HTR-8/SVneo (cell line): ENCODE measurements at places on chromosomes 12 and 14.
A peak's percentile ranks its signal among the peaks of the same experiment; 100 is the strongest.

DNA sequence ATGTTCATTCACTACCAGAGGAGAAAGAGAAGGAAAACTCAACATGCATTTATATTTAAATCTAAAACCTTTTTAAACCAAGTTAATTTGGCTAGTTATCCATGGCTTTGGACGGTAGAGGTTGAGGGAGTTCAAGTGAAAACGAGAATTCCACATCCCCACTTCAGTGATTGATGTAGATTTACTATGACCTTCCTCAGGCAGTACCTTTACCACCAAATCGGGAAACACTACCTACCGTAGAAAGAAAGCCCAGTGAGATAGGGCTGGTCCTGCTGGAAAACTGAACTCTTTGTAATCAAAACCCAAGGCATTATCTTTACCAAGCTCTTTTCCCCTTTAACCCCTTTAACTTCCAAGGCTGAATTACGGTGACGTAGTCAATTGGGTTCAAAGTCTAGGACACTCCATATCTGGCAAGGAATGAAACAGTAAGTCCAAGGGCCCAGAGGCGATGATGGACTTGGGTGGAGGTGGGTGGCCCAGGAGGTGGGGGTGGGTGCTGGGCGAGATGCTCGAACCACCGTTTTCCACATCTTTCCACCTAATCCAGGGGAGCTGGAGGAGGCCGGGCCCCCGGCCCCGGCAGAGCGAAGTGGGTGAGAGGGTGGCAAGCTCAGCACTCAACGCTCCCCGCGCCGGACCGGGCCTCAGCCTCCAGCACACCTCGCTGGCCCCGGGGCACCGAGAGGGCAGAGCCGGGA is 618 bp downstream of the SEC23A start:
- DNase-seq, result peak; percentile 19

DNA sequence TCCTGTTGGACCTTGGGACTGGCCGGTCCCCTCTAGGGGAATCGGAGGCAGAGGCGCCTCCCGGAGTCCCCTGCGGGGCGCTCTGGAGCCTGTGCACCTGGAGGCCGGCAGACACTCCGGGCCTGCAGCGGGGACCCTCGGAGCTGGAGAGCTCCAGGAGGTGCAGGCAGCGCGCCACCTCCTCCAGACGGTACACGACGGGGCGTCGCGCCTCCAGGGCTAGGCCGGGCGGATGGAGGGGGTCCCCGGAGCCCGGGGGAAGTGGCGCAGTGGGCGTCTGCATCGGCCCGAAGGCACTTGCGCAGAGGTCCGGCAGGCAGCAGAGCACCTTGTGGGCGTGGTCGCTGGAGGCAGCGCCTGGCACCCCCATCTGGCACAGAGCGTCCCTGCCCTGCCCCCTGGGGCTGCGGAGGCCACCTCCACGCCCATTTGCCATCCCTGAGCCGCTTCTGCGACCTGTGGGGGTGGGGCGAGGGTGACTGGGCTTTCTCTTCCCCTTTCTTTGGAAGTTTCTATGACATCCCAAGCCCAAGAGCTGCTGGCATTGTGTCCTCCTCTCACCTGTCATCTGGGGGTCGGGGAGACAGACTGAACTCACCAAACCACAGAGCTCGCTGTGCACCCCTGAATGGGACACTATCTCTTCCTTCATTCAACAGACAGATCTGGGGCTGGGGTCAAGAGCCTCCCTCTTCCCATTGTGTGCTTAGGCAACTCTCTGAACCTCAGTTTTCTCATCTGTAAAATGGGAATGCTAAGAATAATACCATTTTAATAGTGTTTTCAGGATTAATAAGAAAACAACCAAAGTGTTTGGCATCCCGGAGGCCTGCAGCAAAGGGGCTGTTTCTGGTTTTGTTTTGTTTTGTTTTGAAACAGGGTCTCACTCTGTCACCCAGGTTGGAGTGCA is 37.5 kb upstream of the CORO1C start:
- DNase-seq, result no peak

DNA sequence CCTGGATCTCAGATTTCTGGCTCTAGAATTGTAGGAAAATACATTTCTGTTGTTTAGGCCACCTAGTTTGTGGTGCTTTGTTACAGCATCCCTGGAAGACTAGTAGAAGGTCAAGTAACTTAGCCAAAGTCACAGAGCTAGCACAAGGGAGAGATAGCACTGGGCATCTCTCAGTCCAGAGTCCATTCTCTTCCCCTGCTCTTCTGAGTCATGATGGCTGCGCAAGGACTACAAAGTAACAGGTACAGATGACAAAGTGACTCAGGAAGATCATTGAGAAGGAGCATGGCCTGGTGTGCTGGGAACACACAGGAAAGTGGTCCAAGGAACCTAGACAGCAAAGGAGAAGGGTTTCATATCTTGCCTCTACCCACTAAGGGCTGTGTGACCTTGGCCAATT is 19.3 kb downstream of the SLC17A8 start:
- DNase-seq, result no peak

GRCh38 chr14:24274101-24274543 is 2.7 kb upstream of the RABGGTA start:
- no peak for DNase-seq

DNA sequence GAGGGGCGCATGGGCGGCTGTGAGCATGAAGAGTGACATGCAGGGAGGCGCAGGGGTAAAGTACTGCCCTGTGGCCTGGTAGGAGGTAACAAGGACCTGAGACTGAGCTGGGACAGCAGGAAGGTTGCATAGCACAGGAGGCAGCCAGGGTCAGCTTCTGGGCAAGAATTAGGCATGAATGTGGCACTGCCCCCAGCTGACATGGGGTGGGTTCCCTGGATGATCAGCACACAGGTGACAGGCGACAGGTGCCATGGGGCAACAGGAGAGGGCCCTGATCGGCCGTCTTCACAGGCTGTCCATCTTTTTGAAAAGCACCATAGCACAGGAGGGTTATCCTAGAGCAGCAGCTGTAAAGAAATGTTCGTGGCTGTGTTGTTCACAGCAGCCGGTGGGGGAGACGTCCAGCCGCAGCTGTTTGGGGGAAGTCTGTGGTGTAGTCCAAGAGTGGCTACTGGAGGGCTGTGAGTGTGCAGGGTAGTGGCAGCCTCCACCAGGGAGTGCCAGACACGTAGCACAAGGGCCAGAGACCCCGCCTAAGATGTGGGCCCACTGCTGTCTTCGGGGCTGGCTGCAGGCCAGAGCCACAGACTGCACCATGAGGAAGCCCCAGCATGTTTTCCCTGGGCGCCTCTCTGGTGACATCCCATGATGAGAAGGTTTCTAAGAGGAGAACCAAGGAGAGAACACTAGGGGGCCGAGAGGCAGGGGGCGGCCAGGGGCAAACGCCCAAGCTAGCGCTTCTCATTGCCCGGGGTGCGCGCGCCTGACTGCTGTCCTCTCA is 8.4 kb downstream of the CLBA1 start:
- no peak for DNase-seq

- DNase-seq, result no peak
Observed at GRCh38 chr12:58575256-58575655, 345.0 kb downstream of the LRIG3 start.

DNA sequence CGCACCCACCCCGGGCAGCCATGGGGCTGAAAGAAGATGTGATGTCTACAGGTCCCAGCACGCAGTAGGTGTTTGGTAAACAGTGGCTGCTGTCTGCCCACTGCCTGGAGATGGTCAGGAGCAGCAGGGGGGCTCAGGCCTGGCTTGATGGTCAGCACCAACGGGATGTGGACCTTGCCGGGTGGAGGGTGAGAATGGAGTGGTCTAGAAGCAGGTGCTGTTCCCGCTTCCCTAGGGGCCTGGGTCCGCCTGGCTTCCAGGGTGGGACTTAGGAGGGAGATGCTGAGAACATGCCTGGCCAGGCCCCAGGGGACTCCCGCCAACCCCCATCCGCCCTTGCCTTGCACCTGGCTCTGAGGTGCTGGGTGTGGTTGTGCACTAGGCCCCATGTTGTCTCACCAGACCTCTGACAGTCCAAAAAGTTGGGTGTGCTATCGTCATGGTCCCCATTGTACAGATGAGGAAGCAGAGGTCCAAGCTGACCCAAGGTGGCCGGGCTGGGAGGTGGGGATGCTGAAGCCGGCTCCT is 12.9 kb downstream of the FAM222A start:
- DNase-seq, result no peak

DNA sequence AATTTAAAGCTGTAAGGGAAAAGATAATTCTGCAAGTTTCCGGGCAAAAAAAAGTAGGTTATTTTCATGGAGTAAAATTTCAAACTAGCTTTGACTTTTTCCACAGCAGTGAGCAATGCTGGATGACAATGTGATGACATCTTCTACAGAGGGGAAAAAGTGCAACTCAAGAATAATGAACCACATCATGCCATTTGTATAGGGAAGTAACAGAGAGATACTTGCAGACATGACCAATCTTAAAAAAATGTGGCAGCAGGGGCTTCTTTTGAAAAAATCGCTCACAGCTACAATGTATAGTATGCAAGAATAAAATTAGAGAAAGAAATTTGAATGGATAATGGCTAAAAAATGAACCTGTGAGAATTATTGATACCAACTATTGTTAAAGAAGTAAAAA is 115.5 kb downstream of the DHRS2 start:
- no peak for DNase-seq

DNA sequence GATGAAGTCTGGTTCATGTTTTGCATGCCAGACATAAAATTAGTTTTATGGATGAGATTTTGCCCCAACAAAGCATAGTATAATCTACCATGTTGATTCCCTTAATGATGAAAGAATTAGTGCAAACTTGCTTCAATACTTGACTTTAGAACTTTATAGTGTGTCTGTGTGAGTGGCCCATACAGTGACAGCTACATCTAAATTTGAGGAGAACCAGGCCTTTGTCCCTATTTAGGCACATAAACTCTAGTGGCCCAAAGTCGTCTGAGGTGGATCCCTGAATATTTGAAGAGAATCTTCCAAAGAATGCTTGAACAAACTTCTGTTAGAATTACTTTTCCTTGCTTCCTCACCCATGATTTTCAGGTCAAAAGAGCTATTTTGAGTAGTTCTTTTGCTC is 70.4 kb downstream of the POLR3B start:
- no peak for DNase-seq

- peak; percentile 69 for DNase-seq
Observed at GRCh38 chr14:60514741-60515491, 6.0 kb downstream of the SIX6 start.

DNA sequence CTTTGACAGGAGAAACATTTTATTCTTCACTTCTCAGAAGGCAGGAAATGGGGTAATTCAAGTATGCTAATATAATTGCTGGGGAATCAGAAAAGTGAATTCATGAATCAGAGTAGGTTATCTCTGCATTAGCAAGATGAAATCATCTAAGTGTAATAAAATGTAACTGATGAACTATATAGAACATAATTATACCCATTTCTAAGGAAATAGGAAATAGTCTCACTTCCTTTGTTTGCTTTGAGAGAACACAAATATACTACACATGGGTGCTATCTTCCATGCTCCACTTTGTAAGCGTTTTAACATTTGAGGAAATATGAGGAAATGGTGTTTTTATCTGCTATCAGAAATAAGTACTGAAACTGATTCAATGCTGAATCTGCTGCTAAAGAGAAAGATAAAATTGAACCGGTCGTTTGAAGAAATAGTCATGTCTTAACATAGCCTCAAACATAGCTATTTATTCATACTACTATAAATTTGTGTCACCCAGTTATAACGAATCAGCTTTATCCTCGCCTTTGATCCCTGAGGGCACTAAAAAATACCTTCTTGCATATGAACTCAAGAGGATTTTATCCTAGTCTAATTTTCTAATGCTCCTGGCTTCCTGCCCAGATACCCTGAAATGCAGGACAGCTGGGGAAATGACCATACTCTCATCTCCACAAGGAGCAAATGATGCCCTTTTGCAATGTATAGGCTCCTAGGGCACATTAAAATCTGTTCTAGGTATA is 696.0 kb downstream of the C12orf50 start:
- no peak for DNase-seq

DNA sequence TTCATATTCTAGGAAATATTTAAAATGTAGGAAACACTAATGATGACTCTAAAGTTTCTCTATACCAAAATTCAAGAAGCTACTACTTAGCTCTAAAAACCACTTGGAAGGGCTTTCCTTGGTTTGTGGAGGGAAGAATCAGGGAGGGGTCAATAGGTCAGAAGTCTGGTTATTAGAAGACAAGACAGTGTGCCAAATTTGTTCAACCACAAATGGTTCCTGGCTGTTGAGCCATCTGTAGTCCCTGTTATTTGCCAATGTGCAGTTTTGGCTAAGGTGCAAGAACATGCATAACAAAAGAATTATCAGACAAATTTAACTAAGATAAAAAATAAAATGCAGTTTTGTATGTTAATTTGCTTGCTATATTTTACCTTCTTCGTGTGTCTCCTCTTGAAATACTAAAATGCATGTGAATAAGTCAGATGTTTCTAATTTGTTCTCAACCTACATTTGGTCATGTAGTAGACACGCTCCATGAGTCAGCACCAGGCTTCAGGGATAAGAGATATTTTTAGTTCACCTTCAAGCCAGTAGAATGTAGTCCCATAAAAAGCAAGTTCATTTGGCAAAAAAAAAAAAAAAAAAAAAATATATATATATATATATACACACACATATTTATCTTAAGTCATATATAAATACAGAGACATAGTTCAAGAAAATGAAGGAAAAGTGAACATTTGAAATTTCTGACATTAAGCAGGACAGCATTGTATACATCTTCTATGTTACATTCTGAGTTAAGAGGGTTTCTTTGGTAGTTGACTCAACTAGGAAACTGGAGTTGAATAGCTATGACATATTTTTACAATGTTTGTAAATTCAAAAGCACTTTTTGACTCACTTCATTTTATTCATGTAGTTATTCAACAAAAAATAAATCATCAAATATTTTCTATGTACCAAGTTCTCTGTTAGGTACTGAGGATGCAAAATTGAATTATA is 123.3 kb downstream of the KCNC2 start:
- no peak for DNase-seq

DNA sequence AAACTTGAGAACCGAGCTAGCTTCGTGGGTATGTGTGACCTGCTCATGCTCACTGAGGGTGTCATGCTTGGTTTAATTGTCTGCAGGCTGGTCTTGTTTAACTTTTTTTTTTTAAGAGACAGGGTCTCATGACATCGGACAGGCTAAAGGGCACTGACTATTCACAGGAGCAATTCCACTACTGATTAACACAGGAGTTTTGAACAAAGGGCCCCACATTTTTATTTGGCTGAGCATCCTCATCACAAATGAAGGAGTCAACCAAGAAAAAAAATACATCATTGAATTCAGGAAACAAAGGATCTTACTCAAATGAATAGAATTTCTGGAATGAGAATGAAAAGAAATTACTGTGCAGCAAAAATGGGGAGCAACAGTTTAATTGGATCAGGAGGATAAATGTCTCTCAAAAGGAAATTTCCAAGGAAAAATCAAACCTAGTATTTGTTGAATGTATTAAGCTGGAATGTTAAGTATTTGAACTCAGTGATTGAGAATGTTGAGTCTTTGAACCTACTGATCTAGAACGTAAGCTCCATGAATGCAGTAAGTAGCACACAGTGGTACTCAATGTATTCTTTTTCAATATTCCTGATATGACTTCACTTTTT is 20.8 kb upstream of the PYROXD1 start:
- peak; percentile 4 for DNase-seq

- no peak for DNase-seq
Observed at GRCh38 chr12:14327711-14328110, 37.8 kb upstream of the ATF7IP start.

DNA sequence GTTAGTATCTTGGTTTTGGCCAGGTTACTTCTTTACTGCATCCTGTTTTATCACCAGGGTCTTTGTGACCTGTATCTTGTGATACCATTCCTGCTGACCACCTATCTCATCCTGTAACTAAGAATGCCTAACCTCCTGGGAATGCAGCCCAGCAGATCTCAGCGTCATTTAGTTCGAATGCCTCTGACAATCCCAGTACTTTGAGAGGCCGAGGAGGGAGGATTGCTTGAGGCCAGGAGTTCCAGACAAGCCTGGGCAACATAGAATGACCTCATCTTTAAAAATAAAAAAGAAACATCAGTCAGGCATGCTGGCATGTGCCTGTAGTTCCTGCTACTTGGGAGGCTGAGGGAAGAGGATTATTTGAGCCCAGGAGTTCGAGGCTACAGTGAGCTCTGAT is 206.5 kb downstream of the SUDS3 start:
- DNase-seq, result no peak
